ENCODE measurements at places on chromosomes 1 and 21.

DNA sequence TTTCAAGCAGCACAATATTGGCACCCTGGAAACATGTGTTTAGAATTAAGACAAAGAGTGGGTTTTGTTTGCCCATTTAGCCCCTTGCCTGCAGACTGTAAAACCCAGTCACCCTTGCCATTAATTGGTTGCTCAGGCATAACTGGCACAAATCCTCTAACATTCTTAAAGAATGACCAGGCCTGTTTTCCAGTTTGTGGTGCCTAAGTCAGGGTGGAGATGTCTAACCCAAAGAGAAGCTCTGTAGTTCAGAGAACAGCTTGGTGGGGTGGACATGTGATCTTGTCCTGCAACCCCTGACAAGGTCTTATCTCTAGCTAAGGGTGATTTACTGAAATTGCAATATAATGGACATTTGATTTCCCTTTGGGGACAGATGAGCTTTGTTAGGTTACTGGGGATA is 8.8 kb upstream of the ANGPTL7 start:
- DNase-seq, result peak; percentile 81

DNA sequence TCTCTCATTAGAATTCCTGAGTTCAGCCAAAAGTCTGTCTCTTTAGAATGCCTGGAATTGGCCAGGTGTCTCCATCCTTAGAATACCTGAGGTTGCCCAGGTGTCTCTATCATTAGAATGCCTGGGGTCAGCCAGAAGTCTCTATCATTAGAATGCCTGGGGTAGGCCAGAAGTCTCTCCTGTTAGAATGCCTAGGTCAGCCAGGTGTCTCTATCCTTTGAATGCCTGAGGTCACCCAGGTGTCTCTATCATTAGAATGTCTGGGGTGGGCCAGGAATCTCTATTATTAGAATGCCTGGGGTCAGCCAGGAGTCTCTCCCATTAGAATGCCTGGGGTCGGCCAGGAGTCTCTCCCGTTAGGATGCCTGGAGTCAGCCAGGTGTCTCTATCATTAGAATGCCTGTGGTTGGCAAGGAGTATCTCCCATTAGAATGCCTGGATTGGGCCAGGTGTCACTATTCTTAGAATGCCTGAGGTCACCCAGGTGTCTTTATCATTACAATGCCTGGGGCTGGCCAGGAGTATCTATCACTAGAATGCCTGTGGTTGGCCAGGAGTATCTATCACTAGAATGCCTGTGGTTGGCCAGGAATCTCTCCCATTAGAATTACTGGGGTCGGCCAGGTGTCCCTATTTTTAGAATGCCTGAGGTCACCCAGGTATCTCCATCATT is 43.0 kb downstream of the RNF187 start:
- no peak for DNase-seq

- peak; percentile 64 for DNase-seq
Observed at GRCh38 chr1:59128239-59128736, 168.6 kb upstream of the FGGY start.

- DNase-seq, result peak; percentile 36
Observed at GRCh38 chr1:208207388-208208131, 36.6 kb downstream of the PLXNA2 start.

DNA sequence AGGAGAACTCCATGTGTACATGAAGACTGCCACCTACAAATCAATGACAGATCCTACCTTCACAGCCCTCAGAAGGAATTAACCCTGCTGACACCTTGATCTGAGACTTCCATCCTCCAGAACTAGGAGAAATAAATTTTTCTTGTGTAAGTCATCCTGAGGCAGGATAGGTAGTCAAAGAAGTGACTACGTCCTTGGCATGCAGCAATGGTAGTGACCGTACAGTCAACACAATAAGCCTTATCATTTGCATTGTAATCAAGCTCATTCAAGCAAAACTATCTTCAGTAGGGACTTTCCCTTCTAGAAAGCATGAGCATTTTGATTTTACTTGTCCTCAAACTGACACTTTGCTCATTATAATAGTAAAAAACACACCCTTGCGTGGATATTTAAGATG is 64.0 kb upstream of the KCNK1 start:
- no peak for DNase-seq
